ENCODE measurements at places on chromosomes 4 and X.
A peak's percentile ranks its signal among the peaks of the same experiment; 100 is the strongest.

DNA sequence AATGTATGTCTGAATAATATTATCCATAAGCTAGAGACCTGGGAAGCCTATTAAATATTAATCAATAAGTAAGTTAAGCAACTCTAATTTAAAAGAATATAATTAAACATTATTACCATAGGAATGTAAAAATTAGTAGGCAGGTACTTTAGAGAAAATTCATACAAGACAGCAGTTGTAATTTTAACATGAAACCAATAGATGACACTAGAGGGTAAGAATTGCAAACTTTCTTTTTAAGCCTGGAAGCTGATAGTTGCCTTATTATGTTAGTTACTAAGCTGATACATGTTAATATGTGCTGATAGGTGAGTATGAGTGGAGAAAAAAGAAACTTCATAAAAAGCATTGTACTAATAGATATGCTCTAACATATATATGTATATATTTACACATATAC lies 1157.4 kb downstream of the FAM133A start:
- H3K4me3 ChIP-seq = no peak overlapping the region
- no peak for DNase-seq
- H3K27me3 ChIP-seq = no peaks in the 10 kb centered on the region
- no peaks in the 10 kb centered on the region for H3K36me3 ChIP-seq
- H3K27ac ChIP-seq = no peak overlapping the region
- H3K4me1 ChIP-seq = no peaks in the 10 kb centered on the region

GRCh38 chrX:148562846-148563245 lies 62.4 kb downstream of the AFF2 start:
- no peak for DNase-seq
- H3K27me3 ChIP-seq = no peaks in the 10 kb centered on the region
- H3K4me3 ChIP-seq = no peak overlapping the region
- no peaks in the 10 kb centered on the region for H3K36me3 ChIP-seq

- H3K27me3 ChIP-seq = peaks cover 2% of the 10 kb centered on the region
- DNase-seq = no peak
- H3K4me3 ChIP-seq = no peak overlapping the region
- no peak overlapping the region for H3K27ac ChIP-seq
- no peaks in the 10 kb centered on the region for H3K4me1 ChIP-seq
- no peaks in the 10 kb centered on the region for H3K36me3 ChIP-seq
Observed at GRCh38 chr4:79526641-79527565, 118.9 kb upstream of the GK2 start.

DNA sequence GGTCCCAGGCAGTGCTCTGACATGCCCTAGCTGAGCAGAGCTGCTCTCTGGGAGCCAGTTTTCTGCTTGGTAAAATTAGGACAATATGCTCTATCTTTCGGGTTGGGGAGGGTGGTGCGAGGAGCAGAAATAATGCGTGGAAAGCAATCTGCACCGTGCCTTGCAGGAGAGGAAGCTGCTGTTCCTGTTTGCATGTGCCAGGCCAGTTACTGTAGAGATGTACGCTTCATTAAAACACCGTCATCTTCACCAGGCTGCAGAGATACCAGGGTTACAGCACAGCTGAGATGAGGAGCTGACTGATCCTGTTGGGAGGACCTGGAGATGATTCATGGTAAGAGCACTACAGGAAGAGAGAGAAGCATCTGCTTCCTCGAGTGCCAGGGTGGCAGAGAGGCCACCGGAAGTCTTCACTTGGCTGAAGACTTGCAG lies 29.5 kb upstream of the IRF2 start:
- no peaks in the 10 kb centered on the region for H3K36me3 ChIP-seq
- H3K4me3 ChIP-seq = no peak overlapping the region
- peak; percentile 44 for DNase-seq
- H3K27me3 ChIP-seq = peaks cover 4% of the 10 kb centered on the region
- H3K4me1 ChIP-seq = peaks cover 15% of the 10 kb centered on the region

DNA sequence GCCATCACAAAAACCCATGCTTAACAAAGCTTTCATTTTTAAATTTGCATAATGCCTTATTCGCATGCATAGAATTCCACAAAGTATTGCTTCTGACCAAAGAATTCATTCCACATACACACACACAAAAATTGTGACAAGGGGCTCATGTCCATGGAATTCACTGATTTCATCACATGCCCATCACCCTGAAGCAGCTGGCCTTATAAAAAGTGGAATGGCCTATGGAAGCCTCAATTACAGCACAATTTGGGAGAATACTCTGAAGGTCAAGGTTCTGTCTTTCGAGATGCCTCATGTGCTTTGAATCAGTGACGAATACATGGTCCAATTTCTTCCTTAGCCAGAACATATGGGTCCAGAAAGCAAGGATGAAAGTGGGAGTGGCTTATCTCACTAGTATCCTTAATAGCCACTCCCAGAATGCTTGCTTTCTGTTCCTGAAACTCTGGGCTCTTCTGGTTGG lies 165.7 kb downstream of the KDR start:
- H3K4me3 ChIP-seq = 0 out of 2 replicates have a peak overlapping the region, but pooled peaks have one; percentile 18
- H3K27me3 ChIP-seq = peaks cover 2% of the 10 kb centered on the region
- H3K36me3 ChIP-seq = no peaks in the 10 kb centered on the region
- peak; percentile 83 for DNase-seq

- H3K4me1 ChIP-seq = peaks cover 7% of the 10 kb centered on the region
- H3K27ac ChIP-seq = peak overlapping the region; percentile 92
- no peak for DNase-seq
- H3K4me3 ChIP-seq = peak overlapping the region; percentile 91
- no peaks in the 10 kb centered on the region for H3K27me3 ChIP-seq
- H3K36me3 ChIP-seq = no peaks in the 10 kb centered on the region
Observed at GRCh38 chr4:2534904-2535375, 1.5 kb upstream of the FAM193A start.

DNA sequence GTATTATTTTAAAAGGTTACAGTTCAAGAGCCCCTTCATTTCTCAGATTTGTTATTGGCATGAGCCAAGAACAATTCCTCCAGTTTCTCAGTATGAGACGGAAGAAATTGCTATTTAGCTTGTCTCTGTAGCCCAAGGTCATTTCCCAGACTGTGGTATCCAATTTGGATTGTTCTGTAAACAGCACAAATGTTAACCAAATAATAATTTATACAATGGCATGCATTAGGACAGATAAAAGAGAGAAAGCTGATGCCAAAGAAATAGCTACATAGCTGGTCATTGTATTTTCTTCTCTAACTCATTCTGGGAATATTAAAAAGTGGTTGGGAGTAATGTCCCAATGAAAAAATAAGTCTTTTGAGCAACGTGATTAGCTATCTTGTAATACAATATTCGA lies 134.6 kb upstream of the NPY2R start:
- H3K27ac ChIP-seq = no peak overlapping the region
- H3K4me3 ChIP-seq = no peak overlapping the region
- no peaks in the 10 kb centered on the region for H3K4me1 ChIP-seq
- no peak for DNase-seq
- no peaks in the 10 kb centered on the region for H3K27me3 ChIP-seq

- H3K36me3 ChIP-seq = no peaks in the 10 kb centered on the region
- H3K27me3 ChIP-seq = no peaks in the 10 kb centered on the region
- no peak overlapping the region for H3K4me3 ChIP-seq
- no peaks in the 10 kb centered on the region for H3K4me1 ChIP-seq
Observed at GRCh38 chr4:62320612-62321011, 1120.5 kb downstream of the ADGRL3 start.

DNA sequence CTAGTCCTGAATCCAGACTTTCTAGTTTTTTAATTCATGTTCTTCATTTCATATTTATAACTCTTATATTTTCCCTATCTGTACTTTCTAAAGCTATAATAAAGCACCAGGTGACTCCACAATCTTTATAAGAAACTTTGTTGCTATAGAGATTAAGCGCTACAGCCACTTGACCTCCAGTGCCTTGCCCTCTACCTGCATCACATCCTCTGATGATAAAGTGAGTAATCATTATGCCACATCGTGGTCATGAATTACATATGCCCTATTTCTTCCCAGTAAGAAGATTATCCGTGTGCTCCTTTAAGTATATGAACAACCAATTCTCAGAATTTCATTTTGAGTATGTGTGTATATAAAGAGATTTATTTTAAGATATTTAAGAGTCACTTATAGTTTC lies 6.8 kb upstream of the DYNLT3 start:
- no peak for DNase-seq
- no peak overlapping the region for H3K27ac ChIP-seq
- H3K4me3 ChIP-seq = no peak overlapping the region
- no peaks in the 10 kb centered on the region for H3K4me1 ChIP-seq
- peaks cover 7% of the 10 kb centered on the region for H3K27me3 ChIP-seq

GRCh38 chr4:184801781-184802696 lies 23.7 kb downstream of the ACSL1 start:
- H3K27me3 ChIP-seq = peaks cover 3% of the 10 kb centered on the region
- peak overlapping the region; percentile 81 for H3K4me3 ChIP-seq
- peaks cover 21% of the 10 kb centered on the region for H3K4me1 ChIP-seq
- no peaks in the 10 kb centered on the region for H3K36me3 ChIP-seq

DNA sequence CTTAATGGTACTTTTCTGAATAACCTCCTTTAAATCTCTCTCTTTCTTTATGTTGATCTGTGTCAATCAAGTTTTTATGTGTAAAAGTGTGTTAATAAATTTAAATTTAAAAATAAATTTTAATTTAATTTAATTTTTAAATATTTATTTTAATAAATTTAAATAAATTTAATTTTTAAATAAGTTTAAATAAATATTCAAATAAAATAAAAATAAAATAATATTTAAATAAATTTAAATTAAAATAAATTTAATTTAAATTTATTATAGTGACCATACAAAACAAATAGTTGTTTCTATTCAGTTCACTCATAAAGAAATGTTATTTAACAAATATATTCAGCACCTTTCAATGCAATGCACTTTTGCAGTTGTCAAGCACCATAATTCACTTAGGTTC lies 146.9 kb downstream of the GRID2 start:
- DNase-seq = no peak
- H3K27ac ChIP-seq = no peak overlapping the region
- no peaks in the 10 kb centered on the region for H3K27me3 ChIP-seq
- no peaks in the 10 kb centered on the region for H3K36me3 ChIP-seq
- no peaks in the 10 kb centered on the region for H3K4me1 ChIP-seq
- no peak overlapping the region for H3K4me3 ChIP-seq

DNA sequence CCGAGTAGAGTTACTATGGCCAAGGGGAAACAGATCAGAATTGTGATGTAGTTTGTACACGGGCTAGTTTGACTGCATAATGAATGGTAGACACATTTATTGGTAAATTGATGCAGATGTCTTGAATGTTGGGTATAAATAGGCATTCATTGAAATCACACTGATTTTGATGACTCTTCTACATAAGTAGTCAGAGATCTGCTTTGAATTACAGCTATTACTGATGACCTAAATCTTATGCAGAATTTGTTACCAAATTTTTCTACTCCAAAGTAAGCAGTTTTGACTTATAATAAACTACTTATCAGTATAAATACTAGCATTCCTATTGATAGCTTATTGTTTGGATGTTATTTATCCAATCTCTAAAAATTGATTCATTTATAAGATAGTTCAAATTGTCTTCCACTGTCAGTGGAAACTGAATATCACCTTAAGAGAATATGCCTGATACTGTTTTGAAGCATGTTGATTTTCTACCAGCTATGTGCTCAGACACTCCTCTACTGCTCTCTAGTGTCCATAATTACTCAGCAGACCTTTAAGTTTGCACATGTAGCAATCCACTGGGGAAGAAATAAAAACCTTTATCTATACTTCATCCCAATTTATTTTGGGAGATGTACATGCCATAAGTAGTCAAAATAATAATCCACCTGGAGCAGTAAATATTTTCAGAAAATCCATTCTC lies 120.3 kb downstream of the RASL11B start:
- peaks cover 32% of the 10 kb centered on the region for H3K4me1 ChIP-seq
- DNase-seq = peak; percentile 50
- H3K4me3 ChIP-seq = no peak overlapping the region
- H3K27me3 ChIP-seq = no peaks in the 10 kb centered on the region
- H3K27ac ChIP-seq = no peak overlapping the region
- H3K36me3 ChIP-seq = no peaks in the 10 kb centered on the region

GRCh38 chr4:4758681-4759080 lies 100.8 kb upstream of the MSX1 start:
- peaks cover 29% of the 10 kb centered on the region for H3K27me3 ChIP-seq
- H3K27ac ChIP-seq = no peak overlapping the region
- DNase-seq = no peak
- peaks cover 24% of the 10 kb centered on the region for H3K4me1 ChIP-seq
- H3K4me3 ChIP-seq = no peak overlapping the region
- H3K36me3 ChIP-seq = no peaks in the 10 kb centered on the region

GRCh38 chr4:112321776-112322684 lies 24.9 kb downstream of the ALPK1 start:
- peak overlapping the region; percentile 29 for H3K4me3 ChIP-seq
- peaks cover 4% of the 10 kb centered on the region for H3K36me3 ChIP-seq
- peak; percentile 52 for DNase-seq
- no peak overlapping the region for H3K27ac ChIP-seq
- peaks cover 5% of the 10 kb centered on the region for H3K4me1 ChIP-seq

DNA sequence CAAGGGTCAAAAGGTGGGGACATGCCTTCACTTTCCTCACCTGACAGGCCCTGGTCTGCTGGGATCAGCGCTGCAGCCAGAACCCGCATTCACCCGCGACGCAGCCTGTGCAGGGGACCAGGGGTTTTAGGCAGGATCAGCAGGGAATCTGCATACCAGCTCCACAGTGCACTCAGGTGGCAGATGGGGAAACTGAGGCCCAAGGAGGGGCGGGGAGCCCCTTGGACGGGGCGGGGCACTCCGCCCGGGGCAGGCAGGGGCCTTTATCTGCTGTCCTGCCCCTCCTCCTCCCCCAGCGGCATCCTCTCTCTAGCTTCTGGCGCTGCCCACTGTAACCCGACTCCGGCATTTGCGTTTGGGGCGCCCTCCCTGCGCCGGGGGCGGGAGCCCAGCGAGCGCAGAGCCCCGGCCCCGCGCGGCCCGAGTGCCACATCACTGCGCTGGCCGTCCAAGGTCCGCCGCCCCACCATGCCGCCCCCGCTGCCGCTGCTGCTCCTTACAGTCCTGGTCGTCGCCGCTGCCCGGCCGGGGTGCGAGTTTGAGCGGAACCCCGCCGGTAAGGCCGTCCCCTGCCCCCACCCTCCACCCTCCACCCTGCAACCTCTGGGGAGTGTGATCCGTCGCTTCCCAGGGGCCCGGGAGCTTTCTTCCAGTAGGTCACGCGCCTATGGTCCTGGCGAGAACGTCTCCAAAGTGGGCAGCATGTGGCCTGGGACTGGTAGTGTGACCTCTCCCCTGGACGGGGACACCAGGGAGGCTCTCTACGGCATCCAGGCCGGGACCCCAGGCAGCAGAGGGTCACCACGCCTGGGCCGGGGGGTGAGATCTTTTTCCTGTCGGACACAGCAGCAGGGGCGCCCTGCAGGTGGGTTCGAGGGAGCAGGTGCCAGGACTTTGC lies at the start of gene CPZ:
Gene CPZ (plus strand): TSS at position 400 of the 898 bp plus-strand sequence. CDS start 69 bp downstream, at position 469.
- peaks cover 17% of the 10 kb centered on the region for H3K4me1 ChIP-seq
- H3K36me3 ChIP-seq = no peaks in the 10 kb centered on the region
- DNase-seq = no peak
- H3K27ac ChIP-seq = no peak within 1 kb of the TSS
- H3K27me3 ChIP-seq = peaks cover 49% of the 10 kb centered on the region

GRCh38 chr4:140300271-140300970 lies 73.0 kb upstream of the SCOC start:
- H3K4me3 ChIP-seq = no peak overlapping the region
- H3K4me1 ChIP-seq = peaks cover 39% of the 10 kb centered on the region
- H3K36me3 ChIP-seq = no peaks in the 10 kb centered on the region
- peak; percentile 66 for DNase-seq
- H3K27me3 ChIP-seq = peaks cover 9% of the 10 kb centered on the region
- peak overlapping the region; percentile 47 for H3K27ac ChIP-seq
